Stimulated activated naive CD8-positive, alpha-beta T cell treated with anti-CD3 and anti-CD28 coated beads, Interleukin-15, amount 100 ng/mL, for 72 hours (primary cell): ENCODE measurements at places on chromosomes 16 and 17.

DNA sequence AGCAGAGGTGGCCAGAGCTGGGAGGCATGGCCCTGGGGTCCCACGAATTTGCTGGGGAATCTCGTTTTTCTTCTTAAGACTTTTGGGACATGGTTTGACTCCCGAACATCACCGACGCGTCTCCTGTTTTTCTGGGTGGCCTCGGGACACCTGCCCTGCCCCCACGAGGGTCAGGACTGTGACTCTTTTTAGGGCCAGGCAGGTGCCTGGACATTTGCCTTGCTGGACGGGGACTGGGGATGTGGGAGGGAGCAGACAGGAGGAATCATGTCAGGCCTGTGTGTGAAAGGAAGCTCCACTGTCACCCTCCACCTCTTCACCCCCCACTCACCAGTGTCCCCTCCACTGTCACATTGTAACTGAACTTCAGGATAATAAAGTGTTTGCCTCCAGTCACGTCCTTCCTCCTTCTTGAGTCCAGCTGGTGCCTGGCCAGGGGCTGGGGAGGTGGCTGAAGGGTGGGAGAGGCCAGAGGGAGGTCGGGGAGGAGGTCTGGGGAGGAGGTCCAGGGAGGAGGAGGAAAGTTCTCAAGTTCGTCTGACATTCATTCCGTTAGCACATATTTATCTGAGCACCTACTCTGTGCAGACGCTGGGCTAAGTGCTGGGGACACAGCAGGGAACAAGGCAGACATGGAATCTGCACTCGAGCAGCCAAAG lies 2.3 kb downstream of the CSF3 start:
- no peak for DNase-seq

GRCh38 chr17:36623281-36623680 lies 21.9 kb downstream of the MRM1 start:
- DNase-seq: no peak

GRCh38 chr17:7191069-7191468 lies 11.9 kb upstream of the ASGR1 start:
- no peak for DNase-seq

GRCh38 chr17:68085771-68086381 lies 50.3 kb downstream of the KPNA2 start:
- no peak for DNase-seq

DNA sequence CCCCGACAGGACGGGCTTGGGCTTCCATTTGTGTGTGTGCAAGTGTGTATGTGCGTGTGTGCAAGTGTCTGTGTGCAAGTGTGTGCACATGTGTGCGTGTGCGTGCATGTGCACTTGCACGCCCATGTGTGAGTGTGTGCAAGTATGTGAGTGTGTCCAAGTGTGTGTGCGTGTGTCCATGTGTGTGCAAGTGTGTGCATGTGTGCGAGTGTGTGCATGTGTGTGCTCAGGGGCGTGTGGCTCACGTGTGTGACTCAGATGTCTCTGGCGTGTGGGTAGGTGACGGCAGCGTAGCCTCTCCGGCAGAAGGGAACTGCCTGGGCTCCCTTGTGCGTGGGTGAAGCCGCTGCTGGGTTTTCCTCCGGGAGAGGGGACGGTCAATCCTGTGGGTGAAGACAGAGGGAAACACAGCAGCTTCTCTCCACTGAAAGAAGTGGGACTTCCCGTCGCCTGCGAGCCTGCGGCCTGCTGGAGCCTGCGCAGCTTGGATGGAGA lies 23.1 kb upstream of the ITGAX start:
- no peak for DNase-seq

GRCh38 chr16:72159386-72159785 lies 12.6 kb downstream of the PMFBP1 start:
- DNase-seq: no peak

DNA sequence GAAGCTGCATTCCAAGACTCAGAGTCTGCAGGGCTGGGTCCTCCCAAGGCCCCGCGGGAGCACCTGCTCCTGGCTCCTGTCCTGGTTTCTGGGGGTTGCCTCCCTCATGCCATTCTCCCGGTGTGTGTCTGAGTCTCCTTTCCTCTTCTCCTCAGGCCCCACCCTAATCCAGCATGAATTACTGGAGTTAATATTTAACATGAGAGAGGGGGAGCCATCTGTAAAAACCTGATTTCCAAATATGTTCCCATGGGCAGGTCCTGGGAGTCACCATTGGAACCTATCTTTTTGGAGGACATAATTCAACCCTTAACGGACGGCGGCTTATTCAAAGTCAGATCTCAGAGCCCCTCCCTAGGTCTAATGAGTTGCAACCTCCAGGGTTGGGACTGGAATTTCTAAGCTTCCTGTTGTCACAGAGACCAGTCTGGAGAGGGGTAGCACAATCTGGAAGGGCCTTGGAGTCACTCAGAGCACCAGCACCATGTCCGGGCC lies 5.4 kb downstream of the C17orf99 start:
- DNase-seq: no peak

- DNase-seq: no peak
Observed at GRCh38 chr17:73598212-73598611, 46.0 kb downstream of the SDK2 start.

DNA sequence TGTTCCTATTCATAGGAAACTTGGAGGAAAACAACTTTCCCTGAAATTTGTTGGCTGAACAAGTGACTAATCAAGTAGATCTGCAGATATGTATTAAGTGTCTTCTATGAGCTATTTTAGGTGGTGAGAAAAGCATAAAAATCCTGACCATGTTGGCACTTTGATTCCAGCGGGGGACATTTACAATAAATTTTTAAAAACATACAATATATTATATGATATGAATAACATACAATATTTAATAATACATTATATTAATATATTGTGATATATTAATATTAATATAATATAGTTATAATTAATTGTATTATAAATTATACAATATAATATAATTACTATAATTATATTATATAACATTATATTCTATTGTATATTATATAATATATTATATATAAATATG lies 362.9 kb upstream of the SOX9 start:
- no peak for DNase-seq

DNA sequence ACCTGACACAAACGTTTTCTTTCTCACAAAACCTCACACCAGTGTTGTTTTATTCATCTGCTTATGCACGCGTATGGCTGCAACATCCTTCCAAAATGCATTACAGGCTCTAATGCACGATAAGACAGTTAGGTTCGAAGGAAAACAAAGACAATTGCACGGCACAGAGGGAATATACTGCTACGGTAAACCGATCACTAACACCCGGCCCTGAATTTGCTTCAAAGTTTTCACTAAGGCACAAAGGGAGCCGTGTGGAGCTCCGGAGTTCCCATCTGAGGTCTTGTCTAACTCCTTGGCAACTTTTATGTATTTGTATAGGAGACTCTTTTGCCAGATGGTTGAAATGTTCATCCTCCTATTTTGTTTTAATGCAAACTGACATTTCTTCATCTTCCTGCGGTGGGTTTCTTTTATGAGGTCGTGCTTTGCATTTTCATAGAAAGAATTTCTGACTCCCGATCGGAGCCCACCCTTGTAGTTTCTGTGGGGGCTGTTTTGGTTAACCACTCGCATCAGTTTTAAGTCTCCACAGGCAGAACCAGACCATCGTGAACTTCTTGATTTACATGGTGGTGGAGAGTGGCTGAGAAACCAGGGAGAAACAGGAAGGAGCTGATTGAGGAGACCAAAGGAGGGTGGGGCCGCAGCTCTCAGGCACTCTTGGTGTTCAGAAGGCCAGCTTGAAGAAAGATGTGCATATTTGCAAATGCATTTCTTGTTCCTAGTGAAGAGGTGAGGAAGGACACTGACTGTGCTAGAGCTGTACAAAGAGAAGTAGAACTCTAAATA lies 516.8 kb downstream of the MAF start:
- no peak for DNase-seq

- no peak for DNase-seq
Observed at GRCh38 chr16:48064971-48065370, 90.8 kb downstream of the ABCC12 start.

- peak; percentile 25 for DNase-seq
Observed at GRCh38 chr17:7883781-7884386, 4.7 kb upstream of the CHD3 start.

GRCh38 chr17:61139219-61139618 lies 260.4 kb upstream of the TBX2 start:
- peak; percentile 38 for DNase-seq

DNA sequence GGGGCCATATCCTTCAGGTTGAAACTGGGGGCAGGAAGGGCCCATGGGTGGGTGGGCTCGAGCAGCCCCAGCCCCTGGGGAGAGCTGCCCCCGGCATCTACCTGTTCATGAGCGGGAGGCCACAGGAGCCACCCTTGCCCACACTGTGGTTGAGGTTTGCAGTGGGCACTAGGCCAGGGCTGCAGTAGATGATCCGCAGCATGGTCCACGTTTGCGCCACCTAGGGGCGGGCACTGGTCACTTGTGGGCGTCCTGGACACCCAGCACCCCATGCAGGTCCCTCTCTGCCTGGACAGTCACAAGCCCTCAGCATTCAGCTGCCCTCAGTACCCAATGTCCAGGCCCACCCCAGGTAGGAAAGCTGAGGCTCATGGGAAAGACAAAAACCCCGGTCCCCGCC lies 1.8 kb upstream of the JMJD8 start:
- no peak for DNase-seq

DNA sequence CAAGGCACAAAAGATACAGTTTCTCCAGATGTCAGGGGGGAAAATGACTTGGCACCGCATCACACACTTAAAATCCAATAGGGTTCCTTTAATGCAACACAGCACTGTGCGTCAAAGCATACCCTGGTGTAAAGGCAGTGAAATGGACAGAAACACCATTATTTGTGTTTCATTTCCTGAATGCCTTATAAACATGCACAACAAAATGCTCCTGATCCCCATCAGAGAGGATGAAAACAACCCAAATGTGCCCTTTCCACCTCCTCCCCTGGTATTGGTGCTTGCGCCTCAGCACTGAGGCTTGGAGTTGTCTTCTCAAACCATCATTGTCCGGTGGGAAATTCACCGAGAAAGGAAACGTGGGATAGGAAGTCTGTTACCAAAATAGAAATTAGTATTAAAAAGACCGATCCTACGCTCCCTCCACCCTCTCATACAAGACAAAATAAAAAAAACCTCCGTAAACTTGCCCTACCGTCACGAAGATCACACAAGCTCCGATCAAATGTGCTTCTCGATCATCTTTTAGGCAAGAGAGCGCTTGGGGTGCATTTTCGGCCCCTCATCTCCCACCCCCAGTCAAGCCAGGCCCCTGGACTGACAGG lies 722 bp downstream of the CDC27 start:
- peak; percentile 15 for DNase-seq

DNA sequence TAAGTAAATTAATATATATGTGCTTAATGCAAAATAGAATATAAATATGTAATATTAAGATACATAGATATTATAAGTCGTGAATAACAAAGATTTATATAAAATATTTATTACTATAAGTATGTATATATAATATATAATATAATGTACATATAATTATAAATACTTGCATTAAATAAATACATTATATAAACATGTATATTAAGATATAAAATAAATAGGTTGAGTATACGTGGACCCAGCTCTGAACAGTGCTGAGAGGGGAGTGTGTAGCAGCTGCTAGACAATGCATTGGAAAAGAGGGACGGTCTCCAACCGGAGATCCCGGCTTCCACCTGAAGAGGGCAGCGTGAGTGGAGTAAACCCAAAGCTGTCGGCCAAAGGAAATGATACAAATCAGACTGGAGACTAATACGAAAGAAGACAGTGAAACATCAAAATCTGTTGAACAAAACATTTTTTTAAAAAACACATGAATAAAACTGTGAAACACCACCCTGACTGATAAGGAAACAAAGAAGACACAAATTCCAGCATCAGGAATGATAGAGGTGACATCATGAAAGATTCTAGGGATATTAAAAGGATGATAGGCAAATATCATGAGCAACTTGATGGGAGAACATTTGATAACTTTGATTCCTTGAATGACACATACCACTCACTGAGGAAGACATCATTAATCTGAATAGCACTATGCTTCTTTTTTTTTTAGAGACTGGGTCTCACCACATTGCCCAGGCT lies 125.4 kb upstream of the CHMP6 start:
- DNase-seq: peak; percentile 63

DNA sequence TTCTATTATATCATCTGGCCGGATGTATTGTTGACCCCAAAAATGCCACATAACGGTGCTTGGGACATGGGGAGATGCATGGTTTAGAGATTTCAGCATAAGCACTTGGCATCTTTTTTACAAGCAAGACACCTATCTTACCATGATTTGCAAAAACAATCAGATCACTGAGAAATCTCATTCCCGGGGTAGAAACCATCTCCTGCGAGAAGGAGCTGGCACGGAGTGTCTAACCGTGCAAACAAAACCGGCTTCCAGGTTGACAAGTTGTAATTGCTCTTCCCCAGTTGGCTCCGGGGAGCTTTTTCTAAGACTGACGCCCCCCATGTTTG lies 1.0 kb downstream of the SLC16A6 start:
- no peak for DNase-seq

GRCh38 chr16:10968498-10968897 lies 24.1 kb downstream of the CLEC16A start:
- DNase-seq: no peak
